Natural killer cell treated with Interleukin-12 subunit alpha and Interleukin-12 subunit beta and Interleukin-15 and Interleukin-18, amount 100 ng/mL, for 72 hours (primary cell): ENCODE measurements at places on chromosomes 13 and 19. TPM values are rescaled to one million over a fixed set of nuclear protein-coding genes. Genes with fewer than 3 reads are reported as not detected.

The KLK3 gene
- total RNA-seq, result not detected

The DLL3 gene
- 0.92 TPM for total RNA-seq

The LILRB1 gene
- total RNA-seq, result 22.7 TPM

DNA sequence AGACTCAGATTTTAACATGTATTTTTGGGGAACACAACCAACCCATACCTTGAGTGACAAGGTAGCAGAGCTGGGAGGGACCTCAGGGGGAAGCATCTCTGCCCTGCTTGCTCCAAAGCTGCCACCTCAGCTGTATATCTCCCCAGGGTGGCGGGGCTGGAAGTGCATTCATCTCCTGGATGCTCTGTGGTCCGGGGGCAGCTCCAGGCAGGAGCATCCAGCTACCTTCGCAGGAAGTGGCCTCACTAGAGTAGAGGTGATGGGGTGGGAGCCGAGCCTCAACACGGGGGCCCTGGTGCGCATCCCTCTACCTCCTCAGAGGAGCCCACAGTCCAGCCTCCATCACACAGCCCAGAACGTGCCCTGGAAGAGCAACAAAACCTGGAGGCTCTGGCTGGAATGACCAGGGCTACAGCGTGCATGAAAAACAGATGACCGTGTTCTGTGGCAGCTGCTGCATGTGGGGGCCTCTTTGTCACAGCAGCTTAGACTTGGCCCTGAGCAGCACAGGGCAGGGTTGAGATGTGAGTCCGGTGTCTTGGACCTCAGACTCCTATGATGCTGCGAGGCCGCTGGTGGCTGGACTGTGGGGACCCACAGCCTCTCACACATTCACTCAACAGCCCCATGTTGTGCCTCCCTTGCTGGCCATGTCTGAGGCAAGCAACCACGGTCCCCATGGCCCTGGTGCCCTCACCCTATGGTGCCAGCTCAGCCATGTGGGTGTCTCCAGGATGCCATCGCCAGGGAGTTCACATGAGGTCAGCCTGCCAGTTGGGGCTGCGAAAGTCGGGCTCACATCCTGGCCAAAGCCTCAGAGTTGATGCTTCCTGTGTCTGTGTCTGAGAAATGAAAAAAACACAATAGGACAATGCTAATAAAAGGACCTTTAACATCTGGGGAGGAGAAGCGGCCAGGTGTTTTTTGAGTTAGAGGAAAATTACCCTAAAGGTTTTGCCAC is 17.1 kb upstream of the GAS6 start:
- no peak for DNase-seq

- DNase-seq, result no peak
These were observed 166.2 kb downstream of the ZIC5 start for GRCh38 chr13:99805361-99805760.

DNA sequence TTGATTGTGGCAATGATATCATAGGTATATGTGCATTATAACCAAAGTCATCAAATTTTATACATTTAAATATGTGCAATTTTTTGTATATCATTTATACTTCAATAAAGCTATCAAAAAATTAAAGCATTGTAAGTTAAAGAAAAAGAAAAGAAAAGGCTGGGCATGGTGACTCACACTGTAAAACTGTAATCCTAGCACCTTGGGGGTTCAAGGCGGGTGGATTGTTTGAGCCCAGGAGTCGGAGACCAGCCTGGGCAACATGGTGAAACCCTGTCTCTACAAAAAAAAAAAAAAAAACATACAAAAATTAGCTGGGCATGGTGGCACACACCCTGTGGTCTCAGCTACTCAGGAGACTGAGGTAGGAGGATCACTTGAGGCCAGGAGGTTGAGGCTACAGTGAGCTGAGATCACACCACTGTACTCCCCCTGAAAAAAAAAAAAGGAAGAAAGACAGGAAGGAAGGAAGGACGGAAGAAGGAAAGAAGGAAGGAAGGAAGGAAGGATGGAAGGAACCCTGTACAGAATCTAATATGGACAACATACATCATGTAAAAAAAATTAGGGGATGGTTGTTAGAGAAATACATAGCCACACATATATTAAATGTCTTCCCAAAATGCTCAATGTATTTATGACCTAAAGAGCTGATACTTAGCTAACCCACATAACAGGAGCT is 21.7 kb upstream of the SLC25A30 start:
- no peak for DNase-seq

DNA sequence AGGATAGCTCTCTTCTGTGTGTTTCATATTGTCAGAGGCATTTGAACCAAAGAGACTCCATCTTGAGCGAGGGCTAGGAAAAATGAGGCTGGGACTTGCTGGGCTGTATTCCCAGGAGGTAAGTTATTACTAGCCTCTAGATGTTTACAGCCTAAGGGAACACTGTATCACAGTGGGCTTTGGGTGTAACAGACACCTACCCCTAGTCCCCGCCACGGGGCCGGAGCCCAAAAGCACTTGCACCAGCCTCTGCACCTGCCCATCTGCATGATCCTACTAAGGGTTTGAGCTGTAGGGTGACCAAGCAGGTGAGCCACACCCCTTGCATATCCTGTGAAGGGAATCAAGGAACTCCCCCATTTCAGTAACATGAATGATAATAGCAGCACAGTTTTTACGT is 1972.2 kb downstream of the OLFM4 start:
- no peak for DNase-seq

DNA sequence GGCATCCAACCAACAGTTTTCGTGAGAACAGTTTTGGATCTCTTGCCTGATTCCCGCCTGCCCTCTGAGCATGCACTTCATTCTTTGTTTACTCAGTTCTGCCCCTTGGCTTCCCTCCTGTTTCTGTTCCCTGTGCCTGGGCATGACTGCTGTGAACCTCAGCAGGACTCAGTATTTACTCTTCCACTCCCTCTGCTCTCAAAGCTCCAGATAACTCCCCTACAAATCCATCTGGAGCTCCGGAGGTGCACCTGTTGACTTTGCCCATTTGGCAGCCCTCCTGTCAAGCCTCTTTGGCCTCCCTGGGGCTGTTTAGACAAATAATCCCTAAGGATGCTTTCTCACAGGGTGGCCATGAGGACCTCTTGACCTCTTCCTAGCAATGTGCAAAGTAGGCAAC is 34.2 kb upstream of the ARGLU1 start:
- no peak for DNase-seq

DNA sequence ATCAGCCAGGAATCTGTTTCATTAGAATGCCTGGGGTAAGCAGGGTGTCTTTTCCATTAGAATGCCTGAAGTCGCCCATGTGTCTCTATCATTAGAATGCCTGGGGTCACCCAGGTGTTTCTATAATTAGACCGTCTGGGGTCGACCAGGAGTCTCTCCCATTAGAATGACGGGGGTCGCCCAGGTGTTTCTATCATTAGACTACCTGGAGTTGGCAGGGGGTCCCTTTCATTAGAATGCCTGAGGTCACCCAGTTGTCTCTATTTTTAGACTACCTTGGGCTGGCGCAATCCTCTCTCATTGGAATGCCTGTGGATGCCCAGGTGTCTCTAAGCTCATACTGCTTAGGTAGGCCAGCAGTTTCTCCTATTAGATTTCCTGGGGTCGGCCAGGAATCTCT is 1447.6 kb downstream of the UQCRFS1 start:
- DNase-seq, result no peak

GRCh38 chr13:28411831-28412353 is 83.0 kb downstream of the FLT1 start:
- DNase-seq, result no peak

GRCh38 chr19:35704218-35704617 is at the start of gene ZBTB32:
Gene ZBTB32 (plus strand): TSS chr19:35704558. CDS start chr19:35714627, 10,069 bp downstream.
- DNase-seq, result no peak
